ENCODE measurements at places on chromosomes 4 and X.

GRCh38 chr4:82618103-82618720 lies 56.4 kb upstream of the TMEM150C start:
- no peak for DNase-seq

- DNase-seq, result no peak
Measured at GRCh38 chr4:7397206-7398103, 37.3 kb downstream of the PSAPL1 start.

GRCh38 chrX:117532339-117532738 lies 584.3 kb downstream of the KLHL13 start:
- no peak for DNase-seq

DNA sequence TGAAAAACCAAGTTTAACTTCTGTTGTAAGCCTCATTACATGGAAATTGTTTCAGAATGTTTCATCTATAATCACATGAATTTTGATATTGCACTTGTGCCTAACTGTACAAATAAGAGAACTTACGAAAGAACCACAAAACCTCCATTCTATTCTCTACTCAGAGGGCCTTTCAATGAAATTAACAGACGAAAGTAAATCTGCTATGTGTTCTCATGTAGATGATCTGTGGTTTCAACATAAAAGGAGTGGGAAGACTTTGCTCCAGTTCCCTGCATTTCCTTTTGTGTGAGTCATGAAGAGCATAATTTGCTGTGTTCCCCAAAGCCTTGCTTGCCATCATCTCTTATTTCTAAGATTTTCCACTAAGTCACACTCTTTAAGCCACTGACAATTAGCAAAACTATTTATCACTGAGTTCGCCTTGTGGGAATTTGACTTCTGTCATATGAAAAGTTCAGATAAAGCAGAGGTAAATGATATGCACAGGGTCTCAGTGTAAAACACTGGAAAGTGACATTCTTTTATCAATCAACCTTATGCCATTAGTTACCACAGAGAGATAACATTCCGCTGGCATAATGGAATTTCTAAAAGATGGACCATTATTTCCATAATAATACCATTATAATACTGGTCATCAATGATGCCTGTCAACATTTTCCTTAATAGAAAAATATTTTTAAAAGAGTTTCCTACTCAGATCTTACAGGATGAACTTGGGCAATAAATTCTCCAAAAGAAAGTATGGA lies 329.8 kb downstream of the NR3C2 start:
- DNase-seq, result no peak
